ENCODE measurements at places on chromosomes 4 and X.

DNA sequence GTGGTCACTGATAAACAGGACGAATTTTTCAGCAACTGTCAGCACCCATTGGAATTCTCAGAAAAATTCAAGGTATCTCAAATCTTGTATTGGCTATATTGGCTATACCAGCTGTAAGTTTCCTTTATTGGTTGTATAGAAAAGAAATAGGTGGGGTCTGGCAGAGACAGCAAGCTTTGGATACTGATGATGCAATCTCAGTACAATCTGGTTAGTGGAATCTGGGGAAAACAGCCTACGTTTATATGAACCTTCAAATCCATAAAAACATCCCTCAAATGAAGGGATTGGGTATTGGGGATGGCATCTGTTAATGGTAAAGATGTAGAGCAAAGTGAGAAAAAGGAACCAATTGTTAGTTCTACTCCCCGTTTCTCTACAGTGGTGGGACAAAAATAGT, 76.4 kb upstream of the MBNL3 start:
- DNase-seq, result no peak

- DNase-seq, result no peak
These were observed 356.5 kb downstream of the CBLL2 start for GRCh38 chrX:22629105-22629725.

DNA sequence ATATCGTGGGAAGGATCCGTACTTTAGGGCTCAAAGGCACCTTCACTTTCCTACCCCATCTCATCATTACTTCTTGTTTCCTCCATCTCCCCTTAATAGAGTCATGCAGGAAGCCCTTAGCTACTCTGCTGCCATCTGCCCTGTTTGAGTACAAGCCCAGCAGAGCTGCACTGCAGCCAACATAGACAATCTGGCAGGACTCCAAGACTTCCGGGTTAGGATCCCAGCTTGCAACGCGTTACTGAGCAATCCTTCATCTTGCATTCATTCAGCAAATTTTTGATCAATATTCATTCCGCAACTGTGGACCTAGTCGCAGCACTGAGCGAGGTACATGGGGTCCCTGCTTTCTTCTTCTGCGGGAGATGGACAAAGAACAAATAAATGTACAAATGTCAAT, 344.9 kb downstream of the BCOR start:
- DNase-seq, result peak; percentile 1

GRCh38 chrX:107674480-107675364, 46.4 kb downstream of the PRPS1 start:
- DNase-seq, result no peak

DNA sequence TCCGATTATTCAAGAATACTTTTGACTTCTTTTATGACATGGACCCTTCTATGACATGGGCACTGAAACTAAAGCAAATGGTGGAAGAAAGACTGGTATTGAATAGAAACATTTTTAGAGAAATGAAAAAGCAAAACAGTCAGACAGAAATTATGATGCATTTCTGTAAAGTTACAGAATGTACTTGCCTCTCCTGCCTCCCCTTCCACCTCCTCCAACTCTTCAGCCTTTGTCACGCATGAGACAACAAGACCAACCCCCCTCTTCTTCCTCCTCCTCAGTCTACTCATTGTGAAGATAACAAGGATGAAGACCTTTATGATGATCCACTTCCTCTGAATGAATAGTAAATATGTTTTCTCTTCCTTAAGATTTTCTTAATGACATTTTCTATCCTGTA, 46.3 kb upstream of the HUWE1 start:
- DNase-seq, result no peak

GRCh38 chr4:110142461-110142860, 56.0 kb downstream of the ELOVL6 start:
- DNase-seq, result no peak

DNA sequence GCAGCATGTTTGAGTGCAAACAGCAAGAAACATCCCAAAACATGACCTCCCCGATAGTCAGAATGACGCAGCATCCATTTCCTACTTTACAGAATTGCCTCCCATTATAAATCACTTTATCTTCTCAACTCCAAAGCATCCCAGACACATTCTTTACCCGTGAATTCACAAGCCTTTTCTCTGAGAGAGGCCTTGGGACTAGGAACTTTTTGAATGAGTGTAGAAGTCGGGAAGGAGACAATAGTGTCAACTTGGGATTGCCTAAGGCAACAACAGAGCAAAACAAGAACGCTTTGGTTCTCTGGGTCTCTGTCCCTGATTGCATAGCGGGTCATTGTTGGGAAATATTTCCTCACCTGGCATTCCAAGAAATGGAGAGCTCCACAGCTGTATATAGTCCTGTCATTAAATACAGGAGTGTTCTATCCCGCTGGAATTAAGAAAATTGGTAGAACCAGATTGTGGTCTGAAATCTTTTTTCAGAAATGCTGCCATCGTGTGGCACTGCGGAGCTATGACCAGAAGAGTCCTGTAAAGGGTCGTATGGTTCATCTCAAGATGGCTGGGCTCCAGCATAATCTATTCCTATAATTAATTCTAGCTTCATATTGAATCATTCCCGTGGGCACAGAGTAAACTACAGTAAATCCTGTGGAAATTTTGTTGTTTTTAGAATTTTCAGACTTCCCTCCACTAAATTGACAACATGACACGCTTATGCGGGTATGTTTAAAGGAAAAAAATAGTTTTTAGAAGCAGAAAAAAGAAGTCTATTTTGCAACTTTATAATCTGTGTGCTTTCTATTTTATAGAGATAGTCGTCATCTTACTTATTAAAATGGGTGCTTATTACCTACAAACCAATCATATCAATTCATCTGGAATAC, 2.0 kb upstream of the SPP1 start:
- DNase-seq, result peak; percentile 64

Measured in NCI-H1105 treated with DMSO at 0.1 percent for 48 hours (cell line).